GM12891 (cell line): ENCODE measurements at places on chromosomes 6 and 20.

DNA sequence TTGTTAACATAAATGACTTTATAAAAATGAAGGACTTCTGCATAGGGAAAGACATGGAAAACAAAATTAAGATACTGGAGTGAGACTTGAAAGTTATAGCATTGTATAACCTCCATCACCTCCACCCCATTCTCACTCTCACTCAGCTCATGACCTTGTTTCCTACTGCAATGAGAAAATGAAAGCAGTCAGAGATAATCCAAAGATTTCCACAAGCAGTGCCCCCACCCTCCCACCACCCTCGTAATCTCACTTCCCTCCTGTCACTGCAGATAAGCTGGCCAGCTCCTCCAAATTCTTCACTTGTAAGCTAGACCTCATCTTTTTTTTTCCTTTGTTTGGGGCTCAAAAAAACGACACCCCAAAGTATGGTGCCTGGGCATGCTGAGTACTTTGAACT lies 52.9 kb upstream of the PROKR2 start:
- DNase-seq = no peak

- no peak for DNase-seq
Observed at GRCh38 chr6:136250686-136251008, 536 bp upstream of the MTFR2 start.

GRCh38 chr20:16052456-16052855 lies 520.8 kb downstream of the KIF16B start:
- DNase-seq = no peak

DNA sequence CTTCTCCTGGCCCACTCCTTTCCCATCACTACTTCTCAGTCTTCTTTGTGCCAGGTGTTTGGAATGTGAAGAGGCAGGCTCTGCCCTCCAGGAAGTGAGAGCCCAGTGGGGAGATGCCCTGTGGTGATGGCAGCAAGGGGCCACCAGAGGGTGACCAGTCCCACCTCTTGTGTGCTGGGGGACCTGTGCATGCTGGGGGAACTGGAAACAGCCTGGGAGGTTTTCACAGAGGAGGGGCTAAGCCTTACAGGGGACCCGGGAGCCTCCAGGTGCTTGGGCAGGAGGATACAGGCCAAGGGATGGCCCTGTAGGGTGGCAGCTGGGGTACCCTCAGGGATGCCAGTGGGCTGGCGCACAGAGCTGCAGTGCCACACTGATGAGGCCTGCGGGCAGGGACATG lies 72.3 kb downstream of the RAMACL start:
- DNase-seq = no peak

- DNase-seq = no peak
Observed at GRCh38 chr6:150719099-150719766, 119.5 kb downstream of the PLEKHG1 start.

- DNase-seq = no peak
Observed at GRCh38 chr6:27568226-27568897, 95.5 kb upstream of the ZNF184 start.

DNA sequence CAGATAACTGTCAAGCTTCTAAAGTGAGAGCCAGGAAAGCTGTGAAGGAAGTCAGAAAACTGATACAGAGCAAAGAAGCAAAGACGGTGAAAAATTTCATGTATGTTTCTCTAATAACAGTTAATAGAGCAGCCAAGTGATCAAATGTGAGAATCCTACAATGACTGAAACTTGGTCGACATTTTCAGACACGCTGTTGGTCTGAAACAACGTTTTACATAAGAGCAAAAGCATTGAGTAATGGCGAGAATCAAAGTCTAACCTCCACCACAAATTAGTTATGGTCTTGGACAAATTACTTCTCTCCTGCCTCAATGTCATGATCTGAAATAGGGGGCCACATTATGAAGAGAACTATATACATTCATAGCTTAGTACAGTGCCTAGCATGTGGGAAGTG lies 3.3 kb downstream of the MKKS start:
- DNase-seq = no peak

- DNase-seq = no peak
Observed at GRCh38 chr6:153032255-153032882, 29.9 kb upstream of the MTRF1L start.

DNA sequence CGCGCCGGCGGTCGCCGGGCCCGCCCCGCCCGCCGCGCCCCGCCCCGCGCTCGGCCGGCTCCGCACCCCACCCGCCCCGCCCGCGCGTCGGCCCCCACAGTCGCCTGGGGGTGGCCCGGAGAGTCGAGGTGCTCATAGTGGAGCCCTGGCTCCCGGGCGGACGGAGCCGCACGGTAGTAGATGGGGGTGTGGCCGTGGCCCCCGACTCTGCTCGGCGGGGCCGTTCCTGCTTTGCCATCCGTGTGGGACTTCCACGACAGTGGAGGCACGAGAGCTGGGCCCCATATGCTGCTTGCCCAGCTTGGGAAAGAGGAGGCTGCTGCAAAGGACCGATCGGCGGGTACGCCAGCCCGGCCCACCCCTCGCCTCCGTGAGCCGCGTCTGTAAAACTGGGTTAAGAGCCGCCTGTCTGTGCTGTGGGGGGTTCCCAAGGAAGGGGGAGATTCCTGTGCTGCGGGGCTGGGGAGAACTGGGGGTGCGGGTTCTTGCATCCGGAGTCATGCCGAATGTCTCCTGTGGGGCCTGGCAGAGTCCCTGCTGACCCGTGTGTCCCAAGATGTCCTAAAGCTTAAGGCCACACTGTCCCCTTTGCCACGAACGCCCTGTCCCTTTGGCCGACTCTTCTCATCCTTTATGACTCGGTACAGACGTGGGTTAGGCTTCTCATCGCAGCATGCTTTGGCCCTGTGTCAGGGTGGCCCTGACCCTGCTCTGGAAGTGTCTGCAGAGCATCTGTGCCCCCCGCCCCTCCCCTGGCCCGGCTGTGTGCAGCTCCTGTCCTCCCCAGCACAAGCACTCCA lies at the start of gene OPRL1:
OPRL1 (plus strand) TSS at position 70 of the 800 bp plus-strand sequence. CDS start 12,639 bp downstream, outside the sequence.
- DNase-seq = peak; percentile 79

DNA sequence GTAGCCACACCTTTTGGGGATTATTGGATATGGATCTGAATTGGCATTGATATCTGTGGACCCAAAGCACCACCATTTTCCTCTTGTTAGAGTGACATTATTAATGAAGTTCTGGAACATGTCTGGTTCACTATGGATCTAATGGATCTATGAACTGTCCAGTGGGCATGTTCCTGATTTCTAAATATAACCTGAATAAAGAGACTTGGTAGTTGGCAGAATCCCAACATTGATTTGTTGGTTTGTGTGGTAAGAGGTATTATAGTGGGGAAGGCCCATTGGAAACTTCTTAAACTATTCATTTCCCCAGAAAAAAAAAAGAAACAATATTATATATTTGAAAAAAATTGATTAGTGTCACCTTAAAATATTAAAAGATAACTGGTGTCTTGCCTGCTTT lies 312.6 kb downstream of the HTR1B start:
- no peak for DNase-seq

GRCh38 chr6:110039981-110040383 lies 61.9 kb downstream of the GPR6 start:
- no peak for DNase-seq

DNA sequence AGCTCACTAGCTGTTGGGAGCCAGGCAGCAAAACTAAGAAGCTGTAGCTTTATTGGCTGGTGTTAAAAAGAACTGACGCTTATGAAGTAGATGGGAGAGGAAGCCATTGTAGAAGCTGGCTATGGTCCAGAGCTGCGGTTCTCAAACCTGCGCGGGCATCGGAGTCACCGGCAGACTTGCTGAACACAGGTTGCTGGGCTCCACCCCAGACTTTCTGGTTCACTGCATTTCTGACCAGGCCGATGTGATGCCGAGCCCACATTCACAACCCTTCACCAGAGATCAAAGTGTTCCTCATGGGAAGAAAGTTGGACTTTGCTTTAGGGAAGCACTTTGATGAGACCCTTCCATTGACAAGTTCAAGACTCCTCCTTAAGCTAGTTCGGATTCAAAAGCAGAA lies 231.6 kb downstream of the QKI start:
- no peak for DNase-seq
